ENCODE measurements at places on chromosomes 5 and 9. TPM values are rescaled to one million over a fixed set of nuclear protein-coding genes. Genes with fewer than 3 reads are reported as not detected.

GRCh38 chr5:177496070-177496726 is 1.2 kb downstream of the PDLIM7 start:
- peak; percentile 68 for DNase-seq

DNA sequence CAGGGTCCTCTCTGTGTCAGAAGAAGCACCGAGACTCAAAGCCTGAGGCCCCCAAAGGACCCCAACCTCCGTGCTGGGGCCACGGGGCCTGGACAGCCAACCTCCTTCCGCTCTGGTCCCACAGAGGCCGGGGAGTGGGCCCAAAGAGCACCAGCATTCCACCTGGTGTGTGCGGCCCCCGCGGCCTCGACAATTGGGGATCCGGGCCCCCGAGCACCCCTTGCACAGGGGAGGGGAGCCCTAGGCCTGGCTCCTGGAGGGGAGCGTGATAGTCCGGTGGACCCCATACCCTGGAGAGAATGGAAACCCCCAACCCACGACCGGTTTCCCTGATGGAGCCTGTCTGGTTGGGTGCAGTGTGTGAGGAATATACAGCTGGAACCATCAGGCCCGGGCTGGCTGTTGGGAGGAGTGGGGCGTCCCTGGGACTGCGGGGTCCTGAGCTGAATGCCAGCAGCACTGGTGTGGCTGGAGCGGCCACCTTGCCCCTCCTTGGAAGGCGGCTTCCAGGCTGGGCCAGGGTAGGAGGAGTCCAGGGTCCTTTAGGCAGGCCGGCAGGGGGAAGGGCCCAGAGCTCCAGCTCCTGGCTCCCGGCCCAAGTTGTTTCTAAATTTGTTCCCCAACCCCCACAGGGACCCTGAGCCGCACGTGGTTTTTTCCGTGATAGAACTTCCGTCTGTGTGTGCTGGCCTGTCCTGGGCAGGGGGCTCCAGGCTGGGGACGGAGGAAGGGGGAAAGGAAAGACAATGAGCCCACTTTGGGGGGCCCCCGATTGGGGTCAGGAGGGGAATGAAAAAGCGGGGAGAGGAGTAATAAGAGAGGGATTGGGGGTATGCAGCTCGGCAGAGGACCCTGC is 825 bp upstream of the TOR4A start:
- DNase-seq = peak; percentile 94

DNA sequence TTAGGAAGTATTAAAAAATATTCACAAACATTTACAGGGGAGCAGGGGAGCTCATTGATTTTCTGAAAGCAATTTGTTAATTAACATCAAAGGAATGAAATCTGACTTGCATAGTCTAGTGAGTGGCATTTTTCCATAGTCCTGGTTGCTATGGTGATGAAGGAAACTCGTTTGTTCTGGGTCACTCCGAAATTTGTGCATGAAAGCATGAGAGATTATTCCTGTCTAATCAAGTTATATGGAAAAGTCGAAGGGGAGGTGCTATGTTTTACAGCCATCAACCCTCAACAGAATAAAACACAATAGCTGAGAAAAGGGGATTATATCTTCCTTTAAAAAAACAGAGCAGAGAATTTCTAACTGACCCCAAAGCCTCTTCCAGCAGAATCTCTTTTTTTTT is 1495.7 kb upstream of the WWC1 start:
- no peak for DNase-seq

DNA sequence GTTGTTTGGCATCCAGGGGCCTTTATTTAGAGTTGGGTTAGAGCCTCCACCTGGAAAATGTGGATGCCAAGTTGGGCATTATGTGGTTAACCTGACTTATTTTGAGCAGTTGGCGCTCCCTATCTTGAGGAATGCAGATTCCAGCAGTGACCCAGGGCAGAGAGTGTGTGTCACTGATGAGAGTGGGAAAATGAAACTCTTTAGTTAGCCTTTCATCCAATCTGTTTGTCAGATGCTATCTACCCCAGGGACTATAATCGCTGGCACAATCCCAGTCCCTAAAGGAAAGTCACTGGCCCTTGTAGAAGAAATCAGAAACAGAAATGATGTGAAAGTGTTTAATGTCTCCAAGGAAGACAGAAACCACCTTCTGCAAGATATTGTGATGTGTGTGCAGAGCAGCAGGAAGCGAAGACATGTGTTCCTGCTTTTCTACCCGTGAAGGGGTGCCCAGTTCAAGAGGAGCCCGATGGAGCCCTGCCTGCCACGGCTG is 10.2 kb upstream of the STING1 start:
- no peak for DNase-seq

- DNase-seq = peak; percentile 11
These were observed 18.3 kb upstream of the OBP2B start for GRCh38 chr9:133227242-133227860.

GRCh38 chr9:98071737-98072136 is 15.2 kb downstream of the NANS start:
- peak; percentile 56 for DNase-seq

GRIA1 gene
- total RNA-seq = 2.6 TPM

DNA sequence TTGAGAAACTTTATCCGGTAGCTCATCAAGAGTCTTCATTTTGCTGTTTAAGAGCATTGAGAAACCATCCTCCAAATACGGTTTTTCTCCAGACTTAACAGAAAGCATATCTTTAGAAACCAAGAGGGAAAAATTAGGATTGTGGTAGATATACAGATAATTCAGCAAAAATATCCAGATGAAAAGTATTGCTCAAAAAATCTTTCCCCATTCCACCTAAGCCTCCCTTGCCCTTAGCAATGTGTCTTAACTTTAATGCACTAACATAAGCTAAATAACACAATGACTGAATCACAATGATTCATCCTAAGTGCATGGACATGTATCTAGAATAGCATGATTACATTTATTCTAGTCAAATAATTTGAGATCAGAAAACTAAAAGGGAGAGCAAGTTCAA is 130.3 kb upstream of the TARS1 start:
- no peak for DNase-seq

- peak; percentile 35 for DNase-seq
These were observed 661.8 kb downstream of the DTWD2 start for GRCh38 chr5:118326481-118327045.

ROPN1L gene
- total RNA-seq = 0.87 TPM

DNA sequence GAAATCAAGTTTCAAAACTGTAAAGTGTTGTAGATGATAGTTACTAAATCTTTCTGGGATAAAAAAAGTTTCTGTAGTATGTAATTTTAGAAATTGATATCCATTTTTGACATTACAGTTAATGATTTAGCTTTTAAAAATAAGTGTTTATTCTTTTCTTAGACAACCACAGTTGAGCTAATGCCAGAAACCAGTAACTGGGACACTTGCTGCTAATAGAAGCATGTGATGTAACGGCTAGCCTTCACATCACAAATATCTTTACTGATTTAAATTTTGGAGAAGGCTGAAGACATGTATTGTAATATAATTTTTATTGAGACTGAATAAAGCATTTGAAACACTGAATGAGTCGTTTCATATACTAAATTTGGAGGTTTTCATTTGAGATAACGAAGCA is 18.8 kb downstream of the CSNK1G3 start:
- no peak for DNase-seq
